Hematopoietic multipotent progenitor cell (in vitro differentiated cells): ENCODE measurements at places on chromosomes 5 and 9. TPM values are rescaled to one million over a fixed set of nuclear protein-coding genes. Genes with fewer than 3 reads are reported as not detected.

- DNase-seq, result no peak
Measured at GRCh38 chr9:133263557-133263956, 11.4 kb downstream of the ABO start.

Gene RPS23
- 4,647 TPM for total RNA-seq

Gene HCN1
- total RNA-seq, result under 0.01 TPM

Gene TSSK1B
- total RNA-seq, result not detected

Gene TMEM171
- total RNA-seq, result not detected
